ENCODE measurements at places on chromosomes 5 and 9.

DNA sequence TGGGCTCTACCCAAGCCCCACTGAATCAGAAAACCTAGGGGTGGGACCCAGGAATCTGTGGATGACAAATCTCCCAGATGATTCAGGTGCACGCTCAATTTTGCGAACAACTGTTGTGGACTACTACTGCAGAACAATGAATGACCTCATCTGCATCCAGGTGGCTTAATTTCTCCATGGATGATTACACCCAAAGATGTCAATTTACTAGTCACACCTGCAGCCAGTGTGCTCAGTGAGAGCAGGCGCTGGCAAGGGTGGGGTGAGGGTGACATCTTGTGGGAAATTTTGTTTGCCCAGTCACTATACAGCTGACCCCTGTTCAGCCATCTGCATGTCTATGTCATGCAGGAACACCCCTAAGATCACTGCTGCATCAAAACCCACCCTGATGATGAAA, 118.2 kb downstream of the ENTREP1 start:
- no peak for DNase-seq

DNA sequence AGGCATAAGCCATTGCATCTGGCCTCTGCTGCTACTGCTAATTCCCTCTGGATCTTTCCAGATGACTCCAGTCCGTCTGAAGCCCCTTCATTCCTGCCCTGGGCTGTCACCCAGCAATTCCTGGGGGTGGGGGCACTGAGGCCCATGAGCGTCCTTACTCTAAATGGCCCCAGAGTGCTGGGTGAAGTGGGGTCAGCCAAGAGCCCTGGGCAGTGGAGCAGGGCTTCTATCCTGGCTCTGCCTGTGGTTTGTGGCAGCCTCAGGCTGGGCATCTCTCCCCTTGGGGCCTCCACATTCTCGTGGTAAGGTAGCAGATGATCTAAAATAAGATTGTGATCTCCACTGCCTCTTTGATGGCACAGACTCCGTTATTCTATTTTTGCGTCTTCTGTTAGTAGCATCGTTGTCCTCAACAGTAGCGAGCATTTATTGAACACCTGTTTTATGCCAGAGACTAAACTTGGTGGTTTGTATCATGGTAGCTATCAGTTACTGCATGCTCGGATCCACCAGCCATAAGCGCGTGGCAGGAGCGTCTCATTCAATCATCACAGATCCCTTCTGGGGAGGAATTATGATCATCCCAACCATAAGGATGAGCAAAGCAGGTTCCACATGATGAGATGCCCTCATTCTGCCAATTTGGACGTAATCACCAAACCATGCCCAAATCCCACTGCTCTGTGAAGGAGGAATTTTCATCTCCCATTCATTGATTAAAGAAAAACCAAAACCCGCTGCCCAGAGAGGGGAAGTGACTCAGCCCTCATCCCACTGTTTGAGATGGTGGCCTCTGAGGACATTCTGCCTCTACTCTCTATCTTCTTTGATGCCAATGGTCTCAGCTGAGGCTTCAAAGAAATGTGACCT, 21.9 kb upstream of the DUSP1 start:
- DNase-seq, result no peak

- DNase-seq, result no peak
These were observed 86.1 kb downstream of the GPR21 start for GRCh38 chr9:123119566-123119965.

DNA sequence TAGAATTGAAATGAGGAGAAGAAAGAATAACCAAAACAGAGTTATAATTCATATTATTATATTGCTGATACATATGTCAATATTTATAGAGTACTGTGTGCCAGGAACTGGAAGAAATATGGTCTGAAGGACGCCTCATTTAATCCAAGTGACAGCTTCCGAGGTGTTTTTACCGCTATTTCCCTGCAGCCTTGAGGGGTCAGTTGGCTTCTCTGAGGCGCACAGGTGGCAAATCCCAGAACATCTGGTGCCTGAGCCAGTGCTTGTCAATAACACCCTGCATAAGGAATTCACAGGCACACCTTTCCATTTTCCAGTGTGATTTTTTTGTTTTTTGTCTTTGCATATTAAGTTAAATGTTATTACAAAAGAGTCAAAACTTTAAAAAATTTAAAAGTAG, 43.3 kb upstream of the CTSL start:
- no peak for DNase-seq

GRCh38 chr5:64979531-64979930, 210.8 kb downstream of the CWC27 start:
- DNase-seq, result no peak

- peak; percentile 32 for DNase-seq
These were observed 28.8 kb downstream of the LHX2 start for GRCh38 chr9:124040186-124040931.

GRCh38 chr9:133378408-133378962, 2.3 kb downstream of the STKLD1 start:
- no peak for DNase-seq

- DNase-seq, result no peak
These were observed 65.7 kb upstream of the ADCY2 start for GRCh38 chr5:7330256-7330655.

DNA sequence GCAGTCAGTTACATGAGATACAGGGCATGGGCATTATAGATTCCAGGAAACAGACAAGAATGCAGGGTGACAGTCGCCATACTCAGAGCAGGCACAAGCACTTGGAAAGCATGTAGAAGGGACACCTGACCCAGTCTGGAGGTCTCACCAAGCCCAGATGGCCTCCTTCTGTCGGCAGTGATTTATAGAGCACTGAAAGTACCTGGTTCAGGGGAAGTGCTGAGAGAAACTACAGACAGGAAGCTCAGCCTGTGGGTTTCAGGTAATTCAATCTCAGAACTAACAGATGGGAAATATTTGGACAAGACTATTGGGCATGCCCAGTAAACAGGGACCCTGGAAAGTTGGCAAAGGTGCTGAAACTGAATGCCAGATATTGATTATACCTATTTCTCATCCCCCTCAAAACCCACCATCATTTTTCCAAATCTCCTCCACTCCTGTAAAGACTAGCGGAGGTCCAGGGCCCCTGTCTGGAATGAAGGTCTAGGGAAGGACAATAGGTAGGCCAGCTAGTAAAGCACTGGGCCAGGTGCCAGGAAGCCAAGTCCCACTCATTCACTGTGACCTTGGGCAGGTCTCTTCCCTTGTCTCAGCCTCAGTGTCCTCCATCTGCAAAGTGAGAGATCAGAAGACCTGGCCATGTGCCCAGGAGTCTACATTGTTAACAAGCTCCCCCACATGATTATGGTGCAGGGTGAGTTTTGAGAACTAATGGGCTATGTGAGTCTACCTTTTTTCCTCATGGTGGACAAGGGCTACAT, 26.9 kb downstream of the KLHL3 start:
- no peak for DNase-seq

DNA sequence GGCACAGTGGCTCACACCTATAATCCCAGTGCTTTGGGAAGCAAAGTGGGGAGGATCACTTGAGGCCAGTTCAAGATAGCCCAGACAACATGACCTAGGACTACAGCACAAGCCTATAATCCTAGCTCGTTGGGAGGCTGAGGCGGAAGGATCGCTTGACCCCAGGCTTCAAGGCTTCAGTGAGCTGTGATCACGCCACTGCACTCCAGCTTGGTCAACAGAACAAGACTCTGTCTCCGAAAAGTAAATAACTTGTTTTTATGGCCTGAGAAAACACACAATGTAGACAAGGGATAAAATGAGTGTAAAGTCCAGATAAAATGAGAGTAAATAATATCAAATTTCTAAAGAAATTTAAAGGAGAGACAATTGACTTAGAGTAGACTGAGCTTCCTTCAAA, 26.3 kb downstream of the SHLD3 start:
- no peak for DNase-seq

DNA sequence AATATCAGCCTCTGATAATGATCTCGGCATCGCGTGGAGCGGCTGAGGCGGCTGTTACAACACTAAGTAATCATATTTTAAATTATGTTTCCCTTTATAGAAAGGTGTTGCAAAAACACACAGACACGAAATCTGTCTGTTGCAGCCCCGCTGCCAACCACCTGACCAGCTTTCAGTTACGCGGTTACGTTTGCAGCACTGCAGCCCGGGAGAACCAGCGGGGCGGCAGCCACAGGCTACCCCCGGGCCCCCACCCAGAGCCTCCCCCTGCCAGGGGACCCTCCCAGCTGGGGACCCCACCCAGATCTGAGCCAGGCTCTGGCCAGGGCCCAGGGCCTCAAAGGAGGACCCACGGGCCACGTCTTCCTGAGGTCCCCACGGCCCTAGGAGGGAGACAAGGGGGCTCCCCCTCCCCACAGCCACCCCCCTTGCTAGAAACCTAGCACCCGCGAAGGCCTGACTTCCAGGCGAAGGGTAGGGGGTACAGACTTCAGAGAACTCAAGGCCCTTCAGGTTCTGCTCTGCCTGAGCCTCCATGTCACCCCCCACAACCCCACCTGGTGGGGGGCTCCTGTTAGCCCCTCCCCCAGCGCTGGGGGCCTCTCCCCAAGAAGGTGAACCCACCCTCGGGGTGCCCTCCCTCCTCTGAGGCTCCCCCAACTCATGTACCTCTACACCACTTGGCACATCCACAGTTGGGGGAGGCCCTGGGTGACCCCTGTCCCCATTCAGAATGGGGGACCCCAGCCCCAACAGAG, 6.0 kb downstream of the NACC2 start:
- no peak for DNase-seq

DNA sequence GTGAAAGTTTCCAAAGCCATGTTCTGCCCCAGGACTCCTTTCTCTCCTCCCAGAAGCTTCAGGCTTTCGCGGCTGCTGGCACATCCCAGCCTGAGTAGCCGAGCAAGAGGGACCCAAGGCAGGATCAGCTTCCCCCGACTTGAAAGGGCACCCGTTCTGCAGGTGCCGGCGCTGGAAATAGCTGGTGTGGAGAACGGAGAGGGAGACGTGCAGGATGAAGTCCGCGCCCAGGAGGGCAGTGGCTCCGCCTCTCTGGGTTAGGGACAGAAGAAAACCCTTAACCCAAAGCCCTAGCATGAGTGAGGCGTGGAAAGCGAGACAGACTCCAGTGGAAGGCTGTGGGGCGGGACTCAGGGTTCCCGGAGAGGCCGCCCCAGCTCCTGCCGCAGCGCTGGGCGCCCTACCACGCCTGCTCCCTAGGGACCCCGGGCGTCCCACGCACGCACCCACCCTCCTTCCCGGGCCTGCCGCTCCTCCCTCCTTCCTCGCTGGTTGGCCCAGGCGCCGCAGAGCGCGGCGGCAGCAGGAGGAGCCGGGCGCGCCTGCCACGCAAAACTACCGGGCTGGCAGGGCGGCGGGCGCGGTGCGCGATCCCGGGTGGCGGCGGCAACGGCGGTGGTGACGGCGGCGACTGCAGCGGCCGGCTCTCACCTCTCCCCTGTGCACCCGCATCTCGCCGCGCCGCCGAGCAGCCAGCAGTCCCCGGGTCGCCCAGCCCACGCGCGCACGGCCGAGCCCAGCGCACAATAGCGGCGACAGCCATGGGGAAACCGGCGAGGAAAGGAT, at the start of gene SLC1A1:
Gene SLC1A1, plus strand, starts transcription at position 550 of the 786 bp plus-strand sequence. Its CDS starts 212 bp downstream, at position 762.
- peak; percentile 33 for DNase-seq

DNA sequence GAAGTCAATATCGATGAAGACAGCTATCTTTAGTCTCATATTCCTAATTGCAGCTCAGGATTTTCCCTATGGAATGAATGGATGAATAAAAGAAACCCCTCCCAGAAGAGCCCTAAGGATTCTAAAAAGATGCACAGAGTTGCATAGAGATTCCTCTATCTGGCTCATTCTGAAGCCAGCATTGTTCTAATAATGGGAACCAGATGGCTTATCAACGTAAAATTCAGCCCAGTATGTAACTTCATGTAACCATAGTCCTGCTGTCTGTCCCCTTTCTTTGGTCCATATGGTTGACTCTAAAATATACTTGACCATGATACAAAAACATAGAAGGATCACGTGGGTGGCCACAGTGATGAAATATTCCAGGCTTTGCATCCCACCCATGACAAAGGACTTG, 508.6 kb downstream of the RASEF start:
- DNase-seq, result no peak

DNA sequence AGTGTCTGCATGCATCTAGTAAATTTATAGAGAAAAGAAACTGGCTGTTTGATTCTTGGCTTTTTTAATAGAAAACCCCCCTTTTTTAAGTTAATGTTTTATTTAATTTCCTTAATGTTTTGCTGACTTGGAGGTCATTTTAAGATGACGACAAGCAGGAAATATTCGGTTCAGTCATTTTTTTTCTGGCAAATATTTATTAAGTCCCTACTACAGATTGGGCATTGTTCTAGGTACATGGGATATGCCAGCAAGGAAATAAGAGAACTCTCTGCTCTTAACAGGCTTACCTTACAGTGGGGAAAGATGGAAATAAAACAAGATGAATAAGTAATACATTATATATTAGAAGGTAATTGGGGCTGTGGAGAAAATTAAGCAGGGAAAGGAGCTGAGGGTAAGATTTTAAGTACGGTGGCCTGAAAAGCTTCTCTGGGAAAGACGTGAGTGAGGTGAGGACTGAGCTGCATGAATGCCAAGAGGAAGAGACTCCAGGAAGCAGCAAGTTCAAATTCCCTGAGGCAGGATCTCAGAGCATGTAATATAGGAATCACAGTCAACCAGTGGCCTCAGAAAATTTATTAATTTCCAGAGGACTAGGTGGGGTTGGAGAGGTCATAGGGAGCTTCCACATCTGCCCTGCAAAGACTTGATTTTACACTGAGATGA, 316.0 kb upstream of the DAP start:
- DNase-seq, result no peak

DNA sequence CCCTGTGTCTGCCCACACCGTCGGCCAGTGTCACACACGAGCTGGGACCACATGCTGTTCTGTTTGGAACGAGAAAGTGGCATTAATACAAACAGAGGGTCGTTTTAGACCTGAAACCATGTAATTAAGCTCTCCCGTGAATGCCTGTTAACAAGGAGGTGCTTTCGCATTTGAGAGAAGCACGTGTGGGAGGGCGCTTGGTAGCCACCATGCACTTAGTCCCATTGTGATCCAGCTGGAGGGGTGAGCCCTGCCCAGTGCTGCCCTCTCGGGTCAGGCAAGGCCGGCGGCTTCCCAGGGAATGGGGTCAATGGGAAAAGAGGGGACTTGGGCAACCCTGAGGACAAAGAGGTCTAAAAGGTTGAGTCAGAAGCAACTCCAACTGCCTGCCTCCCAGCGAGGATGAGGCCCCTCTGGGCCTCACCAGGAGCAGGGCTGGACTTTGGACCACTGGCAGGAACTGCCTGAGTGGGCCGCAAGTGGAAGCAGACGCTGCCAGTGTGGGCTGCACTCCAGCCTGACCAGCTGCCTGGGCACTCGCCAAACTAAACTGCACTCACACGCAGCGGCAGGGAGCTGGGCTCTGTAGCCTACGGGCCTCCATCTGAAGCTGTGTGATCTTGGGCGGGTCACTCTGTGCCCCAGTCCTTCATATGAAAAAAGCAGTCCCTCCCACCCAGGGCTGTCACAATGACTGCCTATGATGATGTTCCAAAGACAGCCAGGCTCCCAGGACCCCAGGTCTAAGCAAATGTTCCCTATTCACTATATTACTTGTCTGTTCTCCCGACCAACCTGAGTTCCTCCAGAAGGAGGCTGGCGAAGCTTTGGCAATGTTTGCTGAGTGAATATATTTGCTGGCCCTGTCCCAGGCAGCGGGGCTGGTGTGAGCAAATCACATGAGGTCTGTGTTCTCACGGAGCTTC, 195.7 kb downstream of the CDK5RAP2 start:
- DNase-seq, result no peak

GRCh38 chr9:123033864-123034601, 566 bp downstream of the GPR21 start:
- no peak for DNase-seq

GRCh38 chr9:14316602-14317300, 2.8 kb upstream of the NFIB start:
- DNase-seq, result no peak

- no peak for DNase-seq
These were observed 375.0 kb upstream of the CCNH start for GRCh38 chr5:87787625-87788256.

All from activated naive CD4-positive, alpha-beta T cell treated with anti-CD3 and anti-CD28 coated beads for 36 hours (primary cell).